ENCODE measurements at places on chromosomes 12 and 14.

- DNase-seq, result peak; percentile 42
These were observed 25.4 kb upstream of the PLEKHG6 start for GRCh38 chr12:6285063-6285477.

GRCh38 chr12:2390850-2391390, 338.1 kb downstream of the CACNA1C start:
- DNase-seq, result no peak

DNA sequence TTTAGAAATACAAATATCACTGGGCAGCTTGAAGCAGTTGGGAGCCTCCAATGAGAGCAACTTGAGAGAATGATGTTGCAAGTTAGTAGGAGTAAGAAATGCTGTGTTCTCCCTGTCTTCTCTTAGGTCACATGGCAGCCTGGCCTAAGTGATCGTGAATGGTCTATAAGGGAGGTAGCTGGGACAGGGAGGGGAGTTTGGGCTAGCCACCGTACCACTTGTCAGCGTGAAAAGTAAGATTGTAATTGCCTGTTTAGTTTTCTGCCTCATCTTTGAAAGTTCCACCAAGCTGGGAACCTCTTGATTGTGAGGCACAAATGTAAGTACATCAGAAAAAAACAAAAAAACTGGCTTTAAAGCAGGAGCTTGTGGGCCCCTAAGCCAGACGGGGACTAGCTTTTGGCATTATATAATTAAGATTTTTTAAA, 36.4 kb downstream of the MDM2 start:
- DNase-seq, result no peak

- no peak for DNase-seq
These were observed 50.3 kb downstream of the TSHR start for GRCh38 chr14:81005540-81006228.

DNA sequence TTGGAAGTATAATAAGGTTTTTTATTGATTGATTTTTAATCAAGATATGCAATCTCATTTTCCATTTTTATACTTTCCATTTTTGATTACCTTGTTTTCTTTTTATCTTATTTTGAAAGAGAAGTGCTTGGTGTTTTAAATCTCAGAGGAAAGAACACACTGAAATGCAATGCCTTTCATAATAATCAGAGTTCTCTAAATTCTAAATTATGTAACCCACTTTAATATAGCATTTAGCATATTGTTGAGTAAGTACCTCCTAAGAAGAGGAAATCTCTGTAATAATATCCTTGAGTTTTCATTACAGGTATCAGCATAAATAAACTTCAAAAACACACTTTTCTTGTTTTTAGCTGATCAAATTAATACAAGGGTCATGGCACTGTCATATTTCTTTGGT, 96.9 kb downstream of the GTF2A1 start:
- no peak for DNase-seq

GRCh38 chr12:94127239-94128131, 20.9 kb upstream of the PLXNC1 start:
- DNase-seq, result no peak

GRCh38 chr14:103527408-103528145, 1.4 kb upstream of the TRMT61A start:
- DNase-seq, result no peak

- no peak for DNase-seq
These were observed 46.5 kb downstream of the GCH1 start for GRCh38 chr14:54856152-54856551.

- no peak for DNase-seq
These were observed 2.3 kb downstream of the DLK1 start for GRCh38 chr14:100728962-100729361.

DNA sequence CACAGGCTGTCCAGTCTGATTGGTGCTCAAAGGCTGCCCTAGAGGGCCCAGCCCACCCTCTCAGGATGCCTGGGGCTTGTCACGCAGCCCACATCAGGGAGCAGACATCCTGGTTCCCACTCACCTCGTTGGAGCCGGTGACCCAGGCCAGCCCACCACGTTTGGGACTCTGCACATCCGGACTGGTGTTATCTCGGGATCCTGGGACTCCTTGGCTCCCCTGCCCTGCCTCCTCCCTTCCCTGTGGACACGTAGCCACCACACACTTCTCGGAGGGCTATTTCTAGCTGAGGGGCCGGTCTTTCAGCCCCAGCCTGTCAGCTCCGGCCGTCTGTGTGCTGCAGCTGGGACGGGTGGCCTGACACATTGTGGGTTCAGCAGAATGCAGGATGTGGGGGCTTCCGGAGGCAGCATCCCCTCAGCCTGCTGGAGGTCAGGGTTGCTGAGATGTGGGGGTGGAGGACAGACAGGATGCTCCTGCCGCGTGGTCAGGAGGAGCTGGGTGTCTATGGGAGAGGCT, 12.8 kb upstream of the FGF23 start:
- no peak for DNase-seq

DNA sequence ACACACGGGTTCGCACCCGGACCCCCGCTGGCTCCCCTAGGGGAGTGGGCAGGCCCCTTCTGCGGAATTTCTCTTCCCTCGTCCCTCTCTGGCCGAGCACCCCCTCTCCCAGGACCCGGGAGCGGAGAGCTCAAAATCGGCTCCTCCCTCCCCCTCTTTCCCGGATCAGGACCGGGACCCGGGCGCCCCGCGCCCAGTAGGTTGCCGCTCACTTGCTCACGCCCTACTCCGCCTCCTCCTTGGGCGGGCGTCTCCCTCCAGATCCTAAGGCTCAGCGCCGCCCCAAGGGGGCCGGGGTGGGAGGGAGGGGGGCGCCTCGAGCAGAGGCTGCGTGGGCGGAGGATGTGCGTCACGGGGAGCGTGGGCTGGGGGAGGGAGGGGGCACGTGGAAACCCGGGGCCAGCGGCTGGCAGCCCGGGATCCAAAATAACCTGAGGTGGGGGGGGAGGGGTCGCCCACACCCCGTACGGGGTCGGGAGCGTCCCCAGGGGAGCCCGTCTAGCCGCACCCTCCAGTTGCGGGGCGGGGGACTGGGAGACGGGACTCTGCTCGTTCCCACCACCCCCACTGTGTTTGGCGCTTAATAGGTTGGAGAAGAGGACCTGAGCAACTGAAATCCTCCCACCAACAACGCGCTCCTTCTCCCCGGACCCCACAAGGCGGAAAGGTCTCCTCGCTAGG, 1.8 kb upstream of the NAB2 start:
- DNase-seq, result peak; percentile 95

DNA sequence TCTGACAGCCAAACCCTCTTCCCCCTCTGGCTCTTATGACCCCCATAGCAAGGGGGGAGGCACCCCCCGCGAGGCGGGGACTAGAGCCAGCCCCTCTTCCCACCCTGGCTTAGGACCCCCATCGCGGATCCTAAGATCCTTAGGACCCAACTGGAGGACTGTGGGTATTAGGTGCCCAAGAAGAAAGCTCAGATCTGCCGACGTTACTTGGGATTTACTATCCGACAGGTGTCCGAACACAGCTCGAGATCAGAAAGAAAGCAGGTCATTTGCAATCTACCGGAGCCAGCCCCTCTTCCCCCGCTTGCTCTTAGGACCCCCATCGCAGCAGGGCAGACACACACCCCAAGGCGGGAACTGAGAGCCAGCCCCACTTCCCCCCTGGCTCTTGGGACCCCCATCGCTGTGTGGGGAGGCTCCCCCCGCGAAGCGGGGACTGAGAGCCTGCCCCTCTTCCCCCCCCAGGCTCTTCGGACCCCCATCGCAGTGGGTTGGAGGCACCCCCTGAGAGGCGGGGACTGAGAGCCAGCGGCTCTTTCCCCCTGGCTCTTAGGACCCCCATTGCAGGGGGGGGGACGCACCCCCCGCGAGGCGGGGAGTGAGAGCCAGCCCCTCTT, 46.8 kb downstream of the DDX11 start:
- no peak for DNase-seq

GRCh38 chr12:117564881-117565280, 203.5 kb upstream of the NOS1 start:
- no peak for DNase-seq

DNA sequence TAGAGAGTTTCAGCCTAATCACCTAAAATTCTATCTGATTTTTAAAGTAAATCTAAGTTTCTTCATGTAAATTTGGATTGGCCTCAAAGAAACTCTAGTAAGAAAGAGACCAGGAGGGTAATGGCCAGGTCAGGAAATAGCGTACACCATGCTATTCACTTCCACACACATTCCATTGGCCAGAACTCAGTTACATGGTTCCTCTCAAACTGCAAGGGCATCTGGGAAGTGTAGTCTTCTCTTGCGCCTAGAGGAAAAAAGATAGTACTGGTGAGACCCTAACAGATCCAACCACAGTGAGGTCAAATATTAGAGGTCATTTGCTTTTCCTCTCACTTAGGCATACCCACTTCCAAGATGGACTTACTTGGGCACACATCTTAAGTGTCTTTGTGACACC, 39.1 kb downstream of the MBIP start:
- DNase-seq, result no peak

DNA sequence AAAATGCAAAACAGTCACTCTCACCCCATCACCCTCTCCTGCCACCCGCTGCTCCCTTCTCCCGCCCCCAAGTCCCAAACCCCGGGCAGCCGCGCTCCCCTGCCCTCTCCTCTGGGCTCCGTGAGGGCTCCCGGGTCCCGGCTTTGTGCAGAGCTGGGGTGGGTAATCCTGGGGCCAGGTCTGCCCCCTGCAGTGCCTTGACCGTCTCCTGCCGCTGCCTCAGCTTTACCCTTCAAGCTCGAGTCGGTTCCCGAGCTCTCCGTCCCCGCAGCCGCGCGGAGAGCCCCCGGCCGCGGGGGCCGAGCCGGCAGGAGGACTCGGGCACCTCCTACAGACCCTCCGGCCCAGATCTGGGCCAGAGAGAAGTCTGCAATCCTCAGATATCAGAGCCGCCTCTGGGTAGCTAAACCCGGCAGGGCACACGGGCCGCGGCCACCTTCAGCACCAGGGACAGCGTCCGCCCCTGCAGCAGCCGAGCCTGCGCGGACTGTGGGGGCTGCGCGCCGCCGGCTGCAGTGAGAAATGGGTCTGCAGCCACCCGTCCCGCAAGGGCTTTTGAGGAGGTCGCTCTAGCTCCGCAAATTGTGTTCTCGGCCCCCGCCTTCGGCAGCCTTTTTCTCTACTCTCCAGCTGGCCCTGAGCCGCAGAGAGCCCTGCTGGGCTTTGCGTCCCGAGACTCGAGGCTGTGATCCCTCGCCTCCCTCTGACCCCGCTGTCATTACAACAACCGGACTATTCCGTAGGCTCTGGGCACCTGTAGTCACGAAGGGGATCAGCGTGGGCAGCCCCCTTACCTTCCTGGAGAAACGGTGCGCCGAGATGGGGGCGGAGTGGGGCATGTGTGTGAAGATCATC, 1.2 kb downstream of the PRMT8 start:
- DNase-seq, result no peak

- DNase-seq, result no peak
These were observed 213.9 kb upstream of the FKBP4 start for GRCh38 chr12:2580821-2581220.

GRCh38 chr12:2531371-2531770, 263.4 kb upstream of the FKBP4 start:
- no peak for DNase-seq

GRCh38 chr14:93332397-93332852, 411 bp downstream of the BTBD7 start:
- DNase-seq, result peak; percentile 1

DNA sequence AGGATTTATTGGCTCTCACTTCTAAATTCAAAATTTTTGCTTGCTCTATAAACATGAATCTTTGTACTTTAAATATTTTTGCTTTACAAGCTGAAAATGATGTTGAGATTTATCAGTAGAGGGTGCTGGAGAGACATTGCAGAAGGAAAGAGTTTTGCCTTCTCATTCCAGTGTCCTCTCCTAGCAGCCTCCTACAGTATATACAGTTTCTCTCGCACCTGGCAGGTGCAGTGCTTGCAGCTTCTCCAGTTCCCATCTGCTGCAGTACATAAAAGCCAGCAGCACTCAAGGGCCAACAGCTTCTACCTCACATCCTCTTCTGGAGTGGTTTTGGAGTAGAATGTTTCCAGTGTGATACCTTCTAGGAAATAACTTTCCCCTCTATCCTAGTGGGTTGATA, 601.8 kb upstream of the ATXN7L3B start:
- DNase-seq, result no peak

DNA sequence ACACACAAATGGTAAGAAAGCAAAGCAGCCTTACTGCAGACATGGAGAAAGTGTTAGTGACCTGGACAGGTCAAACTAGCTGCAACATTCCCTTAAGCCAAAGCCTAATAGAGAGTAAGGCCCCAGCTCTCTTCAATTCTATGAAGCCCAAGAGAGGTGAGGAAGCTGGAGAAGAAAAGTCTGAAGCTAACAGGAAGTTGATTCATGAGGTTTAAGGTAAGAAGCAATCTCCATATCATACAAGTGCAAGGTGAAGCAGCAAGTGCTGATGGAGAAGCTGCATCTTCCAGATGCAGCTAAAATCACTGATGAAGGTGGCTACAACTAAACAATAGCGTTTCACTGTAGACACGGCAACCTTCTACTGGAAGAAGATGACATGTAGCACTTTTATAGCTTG, 53.5 kb downstream of the PPP1R12A start:
- no peak for DNase-seq

GRCh38 chr14:105899657-105900397, 373.4 kb downstream of the TMEM121 start:
- no peak for DNase-seq

GRCh38 chr12:80101126-80101525, 1.8 kb downstream of the OTOGL start:
- DNase-seq, result no peak

DNA sequence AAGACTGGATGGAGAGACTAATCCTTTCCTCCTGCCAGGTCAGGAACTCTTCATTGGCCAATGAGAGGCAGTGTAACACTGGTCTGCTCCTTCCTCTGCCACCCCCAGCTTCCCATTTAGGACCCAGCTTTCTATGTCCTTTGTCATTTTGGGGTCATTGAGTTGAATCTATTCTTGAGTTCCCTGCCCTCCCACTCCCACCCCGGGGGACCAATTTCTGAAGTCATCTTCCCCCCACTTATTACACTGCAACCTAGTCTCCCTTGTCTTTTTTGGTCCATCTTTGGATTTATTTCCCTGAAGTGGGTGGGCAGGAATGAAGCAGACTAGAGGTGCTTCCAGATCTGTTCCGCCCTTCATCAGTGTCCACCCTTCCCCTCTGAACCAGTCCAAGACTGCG, 7.6 kb upstream of the ITGA5 start:
- DNase-seq, result no peak

GRCh38 chr14:52355016-52355431, 40.9 kb downstream of the PTGER2 start:
- DNase-seq, result no peak

DNA sequence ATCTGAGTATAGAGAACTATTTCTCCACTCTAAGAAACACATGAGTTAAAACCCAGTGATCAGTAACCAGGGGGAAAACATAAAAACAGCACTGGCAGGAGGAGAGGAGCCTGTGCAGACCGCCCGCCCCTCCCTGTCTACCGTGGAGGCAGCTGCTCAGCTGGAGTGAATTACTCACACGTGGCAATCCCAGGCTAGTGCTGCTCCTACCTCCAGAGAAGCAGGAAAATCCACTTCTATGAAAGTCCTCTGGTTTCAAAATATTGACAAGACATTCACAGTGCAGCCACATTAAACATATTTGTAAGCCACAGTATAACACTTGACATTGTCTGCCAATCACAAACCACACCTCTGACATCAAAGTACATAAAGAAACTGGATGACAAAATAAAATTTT, 16.7 kb downstream of the TMEM132D start:
- no peak for DNase-seq
